ENCODE measurements at places on chromosomes 4 and X.

DNA sequence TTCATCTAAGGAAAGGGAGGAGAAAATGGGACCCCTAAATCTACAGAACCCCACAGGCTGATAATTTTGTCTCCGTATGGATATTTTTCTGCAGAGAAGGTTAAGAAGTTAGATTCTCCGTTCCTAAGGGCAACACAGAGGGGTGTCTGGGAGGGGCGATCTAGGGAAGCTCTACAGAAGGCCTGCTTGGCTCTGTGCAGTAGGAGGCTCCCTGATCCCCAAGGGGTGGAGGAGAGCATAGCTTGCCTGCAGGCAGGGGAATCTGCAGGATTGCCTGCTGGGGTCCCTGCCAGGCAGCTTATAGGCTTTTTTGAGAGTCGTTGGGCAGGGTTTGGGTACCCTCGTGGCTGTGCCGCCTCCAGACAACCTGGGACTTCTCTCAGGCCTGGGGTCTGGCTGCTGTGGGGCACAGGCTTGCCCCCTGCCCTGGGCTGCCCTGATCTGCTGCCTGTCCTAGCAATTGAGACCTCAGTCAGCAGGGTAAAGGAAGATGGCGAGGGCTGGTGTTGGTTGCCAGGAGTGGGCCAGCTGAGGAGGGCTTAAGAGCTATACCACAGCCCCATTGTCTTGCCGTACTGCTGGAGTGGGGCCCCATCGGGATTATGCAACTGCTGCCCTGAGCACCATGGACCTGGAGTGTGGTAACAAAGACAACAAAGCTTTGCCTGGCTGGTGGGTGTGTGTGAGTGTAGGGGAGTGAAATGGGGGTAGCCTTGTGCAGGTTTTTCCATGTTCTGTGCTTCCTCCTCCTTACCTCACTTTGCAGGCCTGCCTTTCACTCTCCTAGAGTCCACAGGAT lies 74.1 kb downstream of the EFNB1 start:
- DNase-seq = no peak

DNA sequence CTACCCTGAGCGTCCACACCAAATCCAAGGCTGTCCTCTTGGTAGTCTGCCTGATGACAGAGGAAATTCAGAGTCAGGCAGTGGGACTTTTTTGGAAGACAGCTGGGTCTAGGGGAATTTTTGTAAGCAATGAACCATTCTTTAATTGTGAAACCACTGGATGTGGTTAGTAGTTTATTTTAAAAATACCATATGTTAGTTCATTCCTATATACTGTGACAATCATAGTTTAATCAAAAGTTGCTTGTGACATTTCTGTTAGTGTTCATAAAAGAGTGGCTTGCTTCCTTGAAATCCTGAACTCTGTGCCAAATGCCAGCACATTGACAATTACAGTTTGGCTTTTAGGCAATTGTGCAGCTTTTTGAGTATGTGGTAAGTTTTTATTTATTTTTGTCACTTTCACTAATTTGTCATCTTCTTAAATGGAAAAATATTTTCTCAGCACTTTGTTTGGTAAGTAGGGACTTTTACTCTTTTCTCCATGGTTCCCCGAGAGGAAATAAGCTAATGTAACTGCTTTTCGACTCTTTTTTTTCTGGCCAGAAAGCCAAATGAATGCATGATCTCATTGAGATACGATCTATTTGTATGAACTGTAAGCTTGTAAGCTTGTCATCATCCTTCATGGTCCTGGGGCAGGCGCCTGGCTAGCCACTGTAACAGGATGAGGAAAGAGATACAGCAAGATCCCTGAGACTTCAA lies 72.6 kb upstream of the SLC4A4 start:
- DNase-seq = no peak

DNA sequence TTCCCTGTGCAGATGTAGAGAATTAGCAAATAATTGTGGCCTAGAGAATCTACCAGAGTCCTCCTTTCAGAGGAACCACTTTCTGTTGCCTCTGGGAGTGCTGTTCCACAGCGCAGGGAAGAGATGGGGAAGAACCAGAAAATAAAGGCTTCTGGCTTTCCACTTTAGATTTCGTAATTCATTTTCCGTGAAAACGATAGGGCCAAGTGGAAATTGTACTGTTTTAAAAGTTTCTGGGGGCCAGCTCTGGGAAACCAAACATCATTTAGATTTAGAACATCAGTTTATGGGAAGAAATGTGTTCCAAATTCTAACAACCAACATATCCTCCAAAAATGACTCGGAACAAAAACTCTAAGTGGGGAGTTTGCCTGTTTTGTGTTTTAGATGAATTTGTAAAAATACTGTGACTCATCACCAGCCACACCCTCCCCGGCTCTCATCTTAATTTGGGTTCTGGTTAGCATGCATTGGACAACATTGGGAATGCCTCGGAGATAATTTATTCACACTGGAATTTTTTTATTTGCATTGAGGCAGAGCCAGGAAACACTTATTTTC lies 65.2 kb upstream of the LNX1 start:
- DNase-seq = no peak

GRCh38 chrX:54964766-54965497 lies 29.1 kb downstream of the PFKFB1 start:
- no peak for DNase-seq

GRCh38 chr4:11069581-11070211 lies 359.0 kb downstream of the HS3ST1 start:
- DNase-seq = no peak

GRCh38 chr4:183554878-183555585 lies 50.2 kb downstream of the ING2 start:
- no peak for DNase-seq

DNA sequence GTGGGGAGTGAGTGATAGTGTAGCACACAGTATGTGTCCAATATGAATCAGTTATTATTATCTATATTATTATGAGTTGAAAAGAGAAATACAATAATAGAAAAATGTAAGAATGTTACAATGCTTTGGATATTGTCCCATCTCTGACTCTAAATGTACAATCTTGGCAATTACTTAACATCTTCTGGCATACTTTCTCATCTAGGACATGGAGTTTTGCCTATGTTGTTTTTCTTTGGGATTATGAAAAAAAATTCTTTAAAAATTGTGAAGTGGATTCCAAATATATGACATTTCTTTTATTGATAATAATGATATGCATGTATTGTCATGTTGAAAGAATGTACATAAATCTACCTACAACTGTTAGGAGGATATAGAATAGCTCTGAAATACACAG lies 84.1 kb downstream of the TBCK start:
- DNase-seq = no peak

GRCh38 chrX:49999087-49999486 lies 76.7 kb downstream of the CLCN5 start:
- DNase-seq = no peak

DNA sequence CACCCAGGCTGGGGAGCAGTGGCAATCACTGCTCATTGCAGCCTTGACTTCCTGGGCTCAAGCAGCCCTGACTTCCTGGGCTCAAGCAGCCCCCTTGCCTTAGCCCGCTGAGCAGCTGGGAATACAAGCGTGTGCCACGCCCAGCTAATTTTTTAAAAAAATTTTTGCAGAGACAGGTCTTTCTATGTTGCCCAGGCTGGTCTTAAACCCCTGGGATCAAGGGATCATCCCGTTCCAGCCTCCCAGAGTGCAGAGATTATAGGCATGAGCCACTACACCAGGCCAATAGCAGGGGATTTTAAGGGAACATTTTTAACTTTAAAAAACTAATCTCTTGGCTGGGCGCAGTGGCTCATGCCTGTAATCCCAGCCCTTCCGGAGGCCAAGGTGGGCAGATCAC lies 5.3 kb upstream of the SLC34A2 start:
- no peak for DNase-seq
